ENCODE measurements at places on chromosomes 3 and 15.

DNA sequence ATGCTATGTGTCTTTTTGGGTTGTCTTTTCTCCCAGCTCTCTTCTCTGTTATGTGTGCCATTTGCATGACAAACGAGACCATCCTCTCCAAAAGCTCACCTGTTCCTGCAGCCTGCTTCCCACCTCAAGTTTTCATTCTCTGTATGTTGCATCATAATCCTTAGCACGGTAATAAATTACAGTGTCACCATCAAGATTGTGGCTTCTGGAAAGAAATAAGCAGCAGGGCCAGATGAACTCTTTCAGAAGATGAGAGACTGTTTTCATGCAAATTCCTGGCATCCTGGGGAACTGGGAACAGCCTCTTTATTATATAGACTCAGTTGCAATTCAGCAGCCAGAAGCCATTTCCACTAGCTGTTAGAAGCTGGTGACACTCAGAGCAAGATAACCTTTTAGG is 436.7 kb downstream of the EPHB1 start:
- no peak for DNase-seq

DNA sequence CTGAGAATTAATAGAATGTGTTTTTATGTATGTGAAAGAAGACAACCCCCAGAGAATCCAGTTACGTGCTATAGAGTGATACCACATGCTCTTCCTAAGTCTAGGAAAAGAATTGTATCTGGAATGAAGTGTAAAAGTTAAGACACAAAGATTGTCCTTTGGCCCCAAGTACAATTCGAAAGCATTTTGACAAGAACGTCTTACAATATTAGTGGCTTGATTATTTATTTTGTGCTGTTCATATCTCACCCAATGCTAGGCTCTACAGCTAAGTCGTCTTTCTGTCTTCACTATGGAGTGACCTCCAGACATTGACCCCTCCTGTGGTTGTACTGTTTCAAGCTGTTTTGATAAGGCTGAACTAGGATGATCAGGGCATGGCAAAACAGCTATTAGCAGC is 345.7 kb upstream of the C2CD4B start:
- DNase-seq, result no peak

- DNase-seq, result no peak
These were observed 2.3 kb downstream of the SUCNR1 start for GRCh38 chr3:151875759-151876158.

DNA sequence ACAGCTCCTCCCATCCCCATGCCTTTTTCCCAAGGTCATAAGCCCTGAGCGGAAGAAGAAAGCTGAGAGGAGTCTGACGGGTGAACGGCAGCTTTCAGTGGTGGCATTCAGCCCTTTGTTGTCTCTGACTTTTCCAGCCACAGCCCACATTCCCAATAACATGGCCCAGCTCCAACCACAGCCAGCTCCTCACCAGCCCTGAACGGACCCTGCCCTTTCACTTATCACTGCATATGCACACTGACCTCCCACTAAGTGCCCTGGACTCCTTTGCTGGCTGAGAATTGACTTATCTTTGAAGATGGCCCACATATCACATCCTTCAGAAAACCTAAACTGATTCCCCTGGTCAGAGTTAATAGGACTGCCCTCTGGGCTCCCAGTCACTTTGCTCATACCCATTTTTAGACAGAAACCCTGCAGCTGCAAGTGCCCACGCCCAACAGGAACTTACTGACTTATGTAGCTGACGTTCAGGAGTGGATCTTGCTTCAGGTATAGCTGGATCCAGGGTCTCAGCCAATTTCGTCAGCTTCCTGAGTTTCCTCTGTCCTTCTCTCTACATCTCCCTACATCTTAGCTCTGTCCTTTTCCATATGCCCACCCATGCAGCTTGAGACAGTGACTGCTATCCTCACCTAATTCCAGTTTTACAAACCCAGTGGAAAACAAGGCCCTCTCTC is 348.5 kb upstream of the PROK2 start:
- DNase-seq, result no peak

GRCh38 chr3:160931474-160931873 is 173.7 kb downstream of the B3GALNT1 start:
- no peak for DNase-seq

DNA sequence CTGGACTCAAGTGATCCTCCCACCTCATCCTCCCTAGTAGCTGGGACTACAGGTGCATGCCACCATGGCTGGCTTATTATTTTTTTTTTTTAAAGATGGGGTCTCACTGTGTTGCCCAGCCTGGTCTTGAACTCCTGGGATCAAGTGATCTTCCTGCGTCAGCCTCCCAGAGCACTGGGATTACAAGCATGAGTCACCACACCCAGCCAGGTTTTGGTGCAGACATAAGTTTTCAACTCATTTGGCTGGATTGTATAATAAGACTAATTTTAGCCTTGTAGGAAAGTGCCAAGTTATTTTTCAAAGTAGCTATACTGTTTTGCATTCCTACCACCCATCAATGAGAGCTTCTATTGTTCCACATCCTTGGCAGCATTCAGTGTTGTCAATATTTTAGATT is 32.1 kb downstream of the BUB1B start:
- DNase-seq, result no peak

- no peak for DNase-seq
These were observed 47.3 kb upstream of the PHLDB2 start for GRCh38 chr3:111811811-111812210.

DNA sequence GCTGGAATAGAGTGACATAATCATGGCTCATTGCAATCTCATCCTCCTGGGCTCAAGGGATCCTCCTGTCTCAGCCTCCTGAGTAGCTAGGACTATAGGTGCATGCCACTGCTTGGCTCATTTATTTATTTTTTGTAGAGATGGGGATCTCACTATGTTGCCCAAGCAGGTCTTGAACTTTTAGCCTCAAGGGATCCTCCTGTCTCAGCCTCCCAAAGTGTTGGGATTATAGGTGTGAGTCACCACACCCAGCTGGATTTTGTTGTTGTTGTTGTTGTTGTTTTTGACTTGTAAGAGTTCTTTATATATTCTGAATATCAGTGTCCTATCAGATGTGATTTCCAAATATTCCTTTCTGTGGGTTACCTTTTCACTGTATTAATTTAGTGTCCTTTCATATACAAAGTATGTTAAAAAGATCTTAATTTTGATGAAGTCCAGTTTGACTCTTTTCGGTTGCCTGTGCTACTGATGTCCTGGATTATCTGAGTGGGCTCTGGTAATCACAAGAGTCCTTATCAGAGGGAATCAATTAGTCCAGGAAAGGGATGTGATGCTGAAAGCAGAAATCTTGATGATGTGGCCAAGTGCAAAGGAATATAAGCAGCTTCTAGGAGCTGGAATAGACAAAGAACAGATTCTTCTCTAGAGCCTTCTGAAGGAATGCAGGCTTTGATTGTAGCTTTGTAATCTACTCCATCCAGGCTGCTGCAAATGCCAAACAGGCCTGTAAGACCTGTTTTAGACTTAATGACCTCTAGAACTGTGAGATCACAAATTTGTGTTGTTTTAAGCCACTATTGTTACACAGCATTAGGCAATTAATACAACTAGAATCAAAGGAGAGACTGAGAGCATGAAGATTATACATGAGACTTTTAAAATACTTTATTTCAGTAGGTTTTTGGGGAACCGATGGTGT is 30.2 kb downstream of the NCK1 start:
- DNase-seq, result no peak

DNA sequence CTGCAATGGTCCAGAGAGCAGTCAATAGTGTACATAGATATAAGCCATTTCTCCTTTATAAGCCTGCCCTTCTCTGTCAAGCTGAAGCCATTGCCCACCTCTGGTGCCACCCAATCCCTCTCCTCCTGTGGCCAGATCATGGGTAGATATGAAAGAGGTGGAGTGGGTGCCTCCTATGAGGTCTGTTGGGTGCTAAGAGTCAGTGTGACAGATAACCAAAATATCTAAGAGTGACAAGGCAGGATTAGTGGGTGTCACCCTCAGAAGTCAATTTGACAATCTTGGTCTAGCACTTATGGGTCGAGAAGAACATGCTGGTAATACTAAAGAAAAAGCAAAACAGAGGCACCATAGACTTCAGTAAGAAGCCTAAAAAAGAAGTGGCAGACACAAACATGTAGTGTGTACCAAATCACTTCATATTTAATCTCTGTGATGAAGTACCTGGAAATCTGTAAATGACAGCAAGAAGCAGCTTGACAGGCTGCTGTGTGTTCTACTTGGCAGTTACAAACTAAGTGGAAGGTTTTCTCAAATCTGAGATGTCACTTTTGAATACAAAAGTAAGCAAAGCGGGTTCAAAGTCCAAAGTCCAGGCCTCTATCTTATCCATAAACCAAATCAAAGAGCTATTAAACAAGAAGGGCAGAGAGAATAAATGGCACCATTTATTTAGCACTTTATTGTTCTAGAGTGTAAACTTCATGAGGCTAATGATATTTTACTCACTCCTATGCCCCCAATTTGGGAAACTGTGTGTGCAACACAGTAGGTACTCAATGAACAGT is 118.9 kb upstream of the EOMES start:
- no peak for DNase-seq

GRCh38 chr15:89556413-89557262 is 18.6 kb upstream of the TICRR start:
- no peak for DNase-seq

DNA sequence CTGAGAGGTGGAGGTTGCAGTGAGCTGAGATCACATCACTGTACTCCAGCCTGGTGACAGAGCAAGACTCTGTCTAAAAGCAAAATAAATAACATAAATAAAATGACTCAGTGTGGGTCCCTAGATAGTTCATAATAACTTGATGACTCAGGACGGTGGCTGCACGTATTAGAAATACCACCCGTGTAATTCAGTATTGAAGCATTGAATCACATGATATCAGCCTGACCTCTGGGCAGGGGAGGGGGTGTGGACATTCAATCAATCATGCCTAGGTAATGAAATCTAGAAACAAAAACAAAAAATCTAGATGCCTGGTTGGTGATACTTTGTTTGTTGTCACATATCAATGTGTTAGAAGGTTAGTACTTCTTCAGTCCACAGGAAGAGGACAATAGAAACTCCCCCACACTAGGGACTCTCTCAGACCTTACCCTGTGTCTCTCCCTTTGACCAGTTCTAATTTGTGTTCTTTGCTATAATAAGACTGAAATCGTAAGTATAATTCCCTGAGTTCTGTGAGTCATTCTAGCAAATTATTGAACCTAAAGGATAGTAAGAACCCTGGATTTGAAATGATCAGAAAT is 177.3 kb downstream of the GAP43 start:
- no peak for DNase-seq

GRCh38 chr3:139310474-139310933 is 33.3 kb upstream of the MRPS22 start:
- DNase-seq, result no peak

DNA sequence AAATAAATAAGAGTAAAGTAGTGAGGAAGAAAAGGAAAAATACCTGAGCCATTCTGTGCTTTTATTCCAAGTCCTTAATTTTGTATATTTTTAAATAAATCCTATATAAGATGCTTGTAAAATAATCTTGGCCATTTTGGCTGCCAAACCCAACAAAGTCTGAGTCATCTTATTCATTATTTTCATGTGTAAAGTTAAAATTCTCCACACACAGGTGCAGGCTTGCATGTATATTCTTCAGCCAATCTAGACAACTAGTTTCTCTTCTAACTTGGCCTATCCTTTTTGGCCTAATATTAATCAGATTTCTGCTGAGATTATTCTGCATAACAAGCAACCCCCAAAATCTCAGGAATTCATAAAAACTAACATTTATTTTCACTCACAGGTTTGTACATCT is 189.8 kb upstream of the ATP11B start:
- DNase-seq, result no peak

- no peak for DNase-seq
These were observed 64.3 kb downstream of the NSUN3 start for GRCh38 chr3:94127115-94127514.
